Renal cortical epithelial cell (primary cell): ENCODE measurements at places on chromosomes 2 and 18. TPM values are rescaled to one million over a fixed set of nuclear protein-coding genes. Genes with fewer than 3 reads are reported as not detected.

Gene MC4R
- not detected in 2 replicates for total RNA-seq

GRCh38 chr18:80229766-80230745 lies 17.3 kb downstream of the PARD6G start:
- no peak for DNase-seq

Gene PRKAG3
- not detected in 2 replicates for total RNA-seq

GRCh38 chr2:171160956-171161740 lies 455 bp upstream of the TLK1 start:
- DNase-seq = peak; percentile 51

GRCh38 chr2:238920053-238920452 lies 72.2 kb downstream of the TWIST2 start:
- no peak for DNase-seq

Gene UGT1A9
- total RNA-seq = 37.2 and 110 TPM in 2 replicates

GRCh38 chr18:63220903-63221302 lies 98.7 kb downstream of the BCL2 start:
- DNase-seq = no peak

DNA sequence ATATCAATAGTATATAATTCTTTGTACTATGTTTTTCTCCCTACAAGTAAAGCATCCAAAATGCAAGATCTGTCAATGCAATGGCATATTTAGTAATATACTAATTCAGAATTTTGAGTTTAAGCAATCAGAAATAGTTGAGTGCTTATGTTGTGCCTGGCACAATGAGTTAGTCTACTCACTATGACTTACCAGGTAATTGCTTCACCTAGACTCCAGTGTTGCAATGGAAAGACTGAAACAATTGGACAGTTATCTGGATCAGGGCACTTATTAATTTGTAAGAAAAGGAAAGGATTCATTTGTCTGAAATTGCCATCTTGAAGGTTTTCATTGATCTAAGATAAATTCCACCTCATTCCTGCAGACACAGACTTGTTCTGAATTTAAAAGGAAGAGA lies 97.6 kb upstream of the TCF4 start:
- no peak for DNase-seq

DNA sequence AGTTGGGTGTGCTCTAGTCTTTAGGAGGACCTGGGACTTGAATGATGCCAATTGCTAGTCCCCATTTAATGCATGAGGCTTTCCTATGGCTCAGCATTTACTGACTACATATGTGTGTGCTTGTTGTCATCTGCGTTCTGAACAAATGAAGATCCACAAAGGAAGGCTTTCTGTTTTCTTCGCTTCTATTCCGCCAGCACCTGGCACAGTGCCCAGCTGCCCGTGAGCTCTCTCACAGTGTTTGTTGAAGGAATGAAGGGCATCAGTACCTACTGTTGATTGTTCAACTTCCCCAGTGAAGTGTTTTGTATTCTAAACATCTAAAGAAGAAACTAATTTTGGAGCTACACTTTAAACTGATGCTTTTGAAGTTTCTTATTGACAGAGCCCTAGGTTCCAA lies 122.4 kb upstream of the LINC00305 start:
- no peak for DNase-seq

DNA sequence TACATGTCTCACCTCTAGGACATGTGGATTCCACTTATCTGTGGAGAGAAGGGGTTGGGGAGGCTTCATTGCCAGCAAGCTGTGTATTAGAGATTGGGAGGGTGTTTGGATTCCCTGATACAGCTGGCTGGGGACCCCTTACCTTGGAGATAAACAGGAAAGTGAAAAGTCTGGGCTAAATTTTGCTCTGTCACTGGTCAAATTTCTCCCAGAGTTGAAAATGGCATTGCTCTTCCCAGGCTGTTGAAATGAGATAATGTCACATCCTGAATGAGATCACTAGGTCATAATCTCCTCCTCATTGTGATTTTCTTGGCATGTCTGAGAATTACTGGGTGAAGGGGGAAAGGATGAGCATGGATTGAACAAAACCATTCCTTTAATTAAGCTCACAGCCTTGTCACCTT lies 265.0 kb upstream of the PARD3B start:
- no peak for DNase-seq

GRCh38 chr2:182049372-182050148 lies 63.9 kb downstream of the PPP1R1C start:
- DNase-seq = no peak

- DNase-seq = no peak
Observed at GRCh38 chr18:39838831-39839230, 2116.2 kb upstream of the PIK3C3 start.

DNA sequence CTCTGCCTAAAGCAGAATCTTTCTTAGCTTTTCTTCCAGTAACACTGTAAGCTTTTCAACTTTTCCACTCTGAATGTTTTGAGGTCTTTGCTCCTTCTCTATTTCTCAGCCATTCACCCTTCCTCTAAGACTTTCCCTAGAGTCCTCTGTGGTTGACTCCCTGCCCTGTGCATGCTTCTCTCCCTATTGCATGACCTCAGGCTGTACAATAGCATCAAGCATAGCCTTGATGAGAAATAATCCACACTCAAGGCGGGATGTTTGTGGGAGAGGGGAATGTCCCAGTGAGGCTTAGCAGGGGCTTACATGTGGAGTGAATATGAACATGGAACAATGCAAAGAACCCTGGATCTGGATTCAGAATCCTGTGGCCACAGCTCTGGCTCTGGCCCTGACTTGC lies 48.4 kb upstream of the IGFBP5 start:
- DNase-seq = no peak

- no peak for DNase-seq
Observed at GRCh38 chr2:109379507-109379906, 234.3 kb downstream of the SEPTIN10 start.

- DNase-seq = peak; percentile 20
Observed at GRCh38 chr2:58182527-58182926, 58.6 kb downstream of the FANCL start.
